Stimulated activated CD8-positive, alpha-beta memory T cell treated with anti-CD3 and anti-CD28 coated beads, Interleukin-4, amount 100 ng/mL, for 1 hour (primary cell): ENCODE measurements at places on chromosomes 7 and 10.

GRCh38 chr10:107434201-107434600 is 269.7 kb upstream of the SORCS1 start:
- DNase-seq, result no peak

- peak; percentile 37 for DNase-seq
Measured at GRCh38 chr7:33040803-33041516, 21.6 kb downstream of the NT5C3A start.

DNA sequence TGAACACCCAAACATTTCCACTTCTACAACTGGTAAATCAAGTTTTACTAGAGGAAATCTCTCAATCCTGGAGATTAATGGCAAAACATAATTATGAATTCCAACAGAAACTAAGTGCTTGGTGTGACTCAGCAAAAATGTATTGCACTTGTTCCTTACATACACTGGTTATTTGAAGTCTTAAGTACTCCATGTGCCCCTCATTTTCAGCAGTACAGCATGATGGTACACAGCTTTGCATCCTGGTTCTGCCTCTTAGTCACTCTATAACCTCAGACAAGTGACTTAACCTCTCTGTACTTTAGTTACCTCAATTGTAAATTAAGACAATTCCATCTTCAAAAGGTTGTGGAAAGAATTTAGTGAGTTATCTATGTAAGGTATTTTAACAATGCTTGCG is 12.9 kb downstream of the SLC16A12 start:
- no peak for DNase-seq

DNA sequence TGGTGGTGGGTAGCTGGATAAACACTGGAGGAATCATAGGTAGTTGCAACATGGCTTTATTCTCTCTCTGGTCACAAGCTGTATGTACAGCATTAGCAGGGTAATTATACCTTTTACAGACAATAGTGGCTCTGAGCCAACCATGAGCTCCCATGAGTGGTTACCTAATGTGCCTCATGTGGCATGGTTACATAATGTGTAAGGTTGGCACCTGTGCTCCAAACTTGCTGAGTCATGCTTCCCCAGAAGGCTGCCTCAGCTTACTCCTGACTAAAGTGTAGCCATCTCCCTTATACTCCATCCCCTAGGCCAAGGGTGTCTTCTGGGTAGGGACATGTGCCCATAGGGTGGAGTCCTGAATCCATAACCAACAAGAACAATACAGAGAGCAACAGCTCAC is 345.3 kb upstream of the SEMA3C start:
- no peak for DNase-seq

GRCh38 chr10:44020322-44021111 is 364.4 kb downstream of the CXCL12 start:
- no peak for DNase-seq

DNA sequence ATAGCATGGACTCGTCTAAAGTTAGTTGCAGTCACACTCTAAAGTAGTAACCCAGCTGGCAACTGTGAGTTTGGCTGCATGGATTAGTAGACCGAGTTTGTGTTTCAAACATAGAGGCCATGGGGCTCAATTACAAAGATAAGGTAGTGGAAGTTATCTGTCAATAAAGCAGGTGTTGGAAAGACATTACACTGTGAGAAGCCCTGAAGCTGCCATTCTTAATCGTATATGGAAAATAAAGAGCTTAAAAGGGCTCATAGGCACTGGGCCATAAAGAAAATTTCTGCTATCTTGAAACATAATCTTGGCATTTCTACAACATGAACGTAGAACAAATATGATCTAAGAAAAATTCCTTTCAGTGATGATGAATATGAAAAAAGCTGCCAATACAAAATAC is 837.7 kb downstream of the REEP3 start:
- DNase-seq, result no peak

- no peak for DNase-seq
Measured at GRCh38 chr10:104300002-104300735, 31.2 kb downstream of the GSTO2 start.

- no peak for DNase-seq
Measured at GRCh38 chr7:98551611-98552273, 65.3 kb upstream of the NPTX2 start.

- no peak for DNase-seq
Measured at GRCh38 chr10:117264782-117265181, 23.9 kb downstream of the SLC18A2 start.

- peak; percentile 44 for DNase-seq
Measured at GRCh38 chr10:119315128-119316001, 108.0 kb downstream of the GRK5 start.

DNA sequence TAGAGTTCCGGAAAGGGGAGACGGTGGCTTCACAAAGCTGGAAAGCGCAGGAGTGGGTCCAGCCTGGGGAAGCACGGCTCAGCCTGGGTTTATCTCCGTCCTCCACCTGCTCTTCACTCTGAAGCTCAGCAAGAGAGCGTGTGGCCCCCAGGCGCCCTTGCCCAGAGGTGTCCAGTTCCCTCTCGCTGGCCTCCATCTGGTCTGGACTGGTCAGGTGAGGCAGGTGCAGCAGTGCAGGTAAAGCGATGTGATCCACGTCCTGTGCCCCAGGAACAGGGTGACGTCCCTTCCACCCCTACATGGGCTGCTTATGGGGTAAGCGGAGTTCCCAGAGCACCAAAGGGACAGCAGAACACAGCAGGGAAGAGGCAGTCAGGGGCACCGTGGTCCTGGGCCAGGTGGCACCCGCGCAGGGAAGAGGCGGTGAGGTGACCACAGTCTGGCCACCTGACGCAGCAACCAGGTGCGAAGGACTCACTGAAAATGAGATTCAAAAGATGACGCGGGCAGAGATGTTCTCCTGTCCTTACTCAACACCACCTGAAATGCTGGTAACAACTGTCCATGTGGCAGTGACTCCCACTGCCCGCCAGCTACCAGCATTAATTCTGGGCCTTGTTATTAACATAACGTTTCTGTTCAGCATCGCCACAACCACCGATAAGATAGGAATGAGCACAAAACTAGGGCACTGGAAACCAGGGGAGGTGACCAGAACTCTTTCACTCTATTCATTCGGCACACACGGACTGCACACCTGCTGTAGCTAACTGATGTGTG is 33.0 kb upstream of the DIP2C start:
- no peak for DNase-seq

DNA sequence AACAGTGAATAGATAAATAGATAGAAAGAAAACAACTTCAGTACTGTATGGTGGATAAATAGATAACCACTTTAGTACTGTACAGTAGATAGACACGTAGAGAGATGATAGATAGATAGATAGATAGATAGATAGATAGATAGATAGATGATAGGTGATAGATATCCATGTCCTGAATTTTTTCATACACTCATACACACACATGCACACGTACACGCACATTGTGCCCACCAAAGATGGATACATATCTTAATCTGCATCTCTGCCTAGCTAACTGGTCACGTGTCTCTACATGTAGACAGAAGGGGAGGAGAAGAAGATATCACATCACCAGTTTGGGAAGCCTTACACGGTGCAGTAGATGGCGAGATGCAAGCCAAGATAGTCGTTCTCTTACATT is 99.2 kb downstream of the ARID5B start:
- no peak for DNase-seq

- DNase-seq, result no peak
Measured at GRCh38 chr10:43292755-43293676, 26.2 kb upstream of the RASGEF1A start.

- DNase-seq, result no peak
Measured at GRCh38 chr7:45236666-45237065, 79.1 kb downstream of the RAMP3 start.

GRCh38 chr7:1862560-1862959 is 192.5 kb downstream of the ELFN1 start:
- DNase-seq, result no peak

- DNase-seq, result no peak
Measured at GRCh38 chr7:50752422-50752821, 30.3 kb downstream of the GRB10 start.

GRCh38 chr10:15370856-15371701 is at the start of gene FAM171A1:
Gene FAM171A1, minus strand, starts transcription at chr10:15371289. Its CDS starts 237 bp downstream, at chr10:15371052.
- peak; percentile 13 for DNase-seq

DNA sequence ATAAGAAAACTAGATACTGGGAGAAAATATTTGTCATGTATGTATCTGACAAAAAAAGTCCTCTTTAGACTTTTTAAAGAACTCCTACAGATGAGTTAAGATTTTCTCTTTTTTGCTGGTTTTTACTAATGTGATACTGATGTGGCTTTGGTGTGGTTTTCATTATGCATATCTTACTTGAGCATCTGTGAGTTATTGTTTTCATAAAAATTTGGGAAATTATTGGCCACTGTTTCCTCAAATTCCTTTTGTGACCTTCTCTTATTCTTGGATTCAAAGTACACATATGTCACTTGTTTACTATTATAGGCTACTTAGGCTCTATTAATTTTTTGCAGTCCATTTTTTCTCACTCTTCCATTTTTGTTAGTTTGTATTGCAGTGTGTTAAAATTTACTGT is 89.0 kb downstream of the PPP1R9A start:
- no peak for DNase-seq

DNA sequence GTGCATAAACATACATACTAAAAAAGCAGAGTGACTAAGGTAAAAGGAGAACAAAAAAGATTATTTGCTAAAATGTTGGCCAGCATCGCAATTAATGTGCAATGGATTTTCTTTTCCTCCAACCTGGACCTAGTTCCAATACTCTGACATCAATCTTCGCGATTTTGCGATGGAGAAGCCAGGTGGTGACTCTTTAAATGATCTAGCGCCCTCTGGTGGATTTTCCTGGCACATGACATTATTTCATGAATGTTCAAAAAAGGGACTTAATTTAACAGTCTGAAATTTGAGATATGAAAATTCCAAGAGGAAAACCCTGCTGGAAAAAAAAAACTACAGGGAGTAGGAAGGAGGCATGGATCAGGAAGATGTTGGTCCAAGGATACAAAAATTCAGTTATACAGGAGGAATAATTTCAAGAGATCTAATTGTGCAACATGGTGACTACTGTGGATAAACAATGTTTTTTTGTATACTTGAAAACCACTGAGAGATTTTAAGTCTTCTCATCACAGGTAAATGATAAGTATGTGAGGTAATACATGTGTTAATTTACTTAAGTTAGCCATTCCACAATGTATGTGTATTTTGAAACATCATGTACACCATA is 4.3 kb upstream of the KCNMA1 start:
- DNase-seq, result peak; percentile 27

DNA sequence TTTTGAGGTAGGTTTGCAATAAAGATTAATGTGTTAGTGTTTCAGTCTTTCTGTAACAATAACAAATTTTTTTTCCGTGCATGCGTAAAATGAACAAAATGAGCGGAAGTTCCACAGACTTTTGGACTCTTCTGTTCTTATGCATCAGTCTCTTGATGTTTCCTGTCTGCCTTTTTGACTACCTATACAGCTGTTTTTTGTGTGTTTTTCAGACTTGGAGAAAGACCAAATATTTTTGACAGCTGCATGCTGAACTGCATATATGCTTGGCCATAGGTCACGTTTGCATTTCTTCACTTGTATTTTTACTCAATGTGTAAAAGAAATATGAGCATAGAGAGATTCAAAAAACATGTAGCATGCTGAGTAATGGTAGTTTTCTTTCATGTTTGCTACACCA is 119.3 kb downstream of the BBS9 start:
- DNase-seq, result no peak

DNA sequence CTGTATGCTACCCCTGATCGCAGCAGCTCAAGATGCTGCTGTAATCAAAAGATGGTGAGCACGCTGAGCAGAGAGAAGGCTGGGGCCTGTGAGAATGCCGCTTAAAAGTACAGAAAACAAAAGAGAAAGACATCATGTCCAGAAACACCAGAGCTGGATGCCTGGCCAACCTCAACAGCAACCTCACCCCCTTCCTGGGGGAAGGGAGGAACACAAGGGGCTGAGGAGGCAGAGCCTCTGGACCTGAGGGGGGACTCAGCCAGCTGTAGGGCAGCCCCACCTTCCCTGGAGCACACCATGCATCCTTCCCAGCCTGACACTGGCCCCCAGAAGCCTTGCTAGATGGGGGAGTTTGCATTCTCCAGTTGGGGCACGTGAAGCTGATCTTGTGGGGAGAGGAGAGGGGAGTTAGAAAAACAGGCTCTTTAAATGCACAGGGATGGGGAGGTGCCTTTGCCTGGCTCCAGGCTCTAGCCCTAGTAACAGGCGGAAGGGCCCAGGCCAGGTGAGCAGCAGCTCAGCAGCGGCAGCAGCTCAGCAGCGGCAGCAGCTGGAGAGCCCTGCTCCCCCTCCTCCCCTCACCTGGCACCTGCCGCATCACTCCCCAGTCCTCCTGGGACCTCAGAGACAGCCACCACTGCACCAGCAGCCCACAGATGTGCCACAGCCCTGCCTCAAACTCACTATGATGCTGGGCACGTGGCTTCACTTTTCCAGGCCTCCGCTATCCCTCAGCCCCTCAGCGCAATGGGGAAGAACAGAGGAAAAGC is 156.3 kb downstream of the NEURL1 start:
- no peak for DNase-seq

GRCh38 chr10:76581506-76582256 is 1055.9 kb downstream of the KCNMA1 start:
- no peak for DNase-seq

DNA sequence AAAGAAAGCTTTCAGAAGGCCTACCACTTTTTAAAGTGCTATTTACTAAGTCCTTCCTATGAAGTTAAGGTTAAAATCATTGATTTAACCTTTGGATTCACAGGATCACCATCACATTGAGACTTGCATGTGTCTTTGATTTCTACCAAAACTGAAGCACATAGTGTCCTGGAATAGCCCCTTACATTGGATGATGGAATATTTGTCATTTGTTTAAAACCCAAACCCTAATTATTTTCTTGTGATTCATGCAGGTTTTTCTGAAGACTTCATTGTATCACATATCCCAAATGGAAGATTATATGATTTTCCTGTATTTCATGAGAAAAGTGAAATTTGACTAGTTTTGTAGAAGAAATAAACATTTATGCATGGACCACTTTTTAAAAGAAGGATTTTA is 3.3 kb downstream of the SEMA3A start:
- no peak for DNase-seq

- no peak for DNase-seq
Measured at GRCh38 chr10:71216751-71217265, 4.4 kb downstream of the UNC5B start.

GRCh38 chr7:96337519-96337918 is 15.6 kb upstream of the SLC25A13 start:
- no peak for DNase-seq

DNA sequence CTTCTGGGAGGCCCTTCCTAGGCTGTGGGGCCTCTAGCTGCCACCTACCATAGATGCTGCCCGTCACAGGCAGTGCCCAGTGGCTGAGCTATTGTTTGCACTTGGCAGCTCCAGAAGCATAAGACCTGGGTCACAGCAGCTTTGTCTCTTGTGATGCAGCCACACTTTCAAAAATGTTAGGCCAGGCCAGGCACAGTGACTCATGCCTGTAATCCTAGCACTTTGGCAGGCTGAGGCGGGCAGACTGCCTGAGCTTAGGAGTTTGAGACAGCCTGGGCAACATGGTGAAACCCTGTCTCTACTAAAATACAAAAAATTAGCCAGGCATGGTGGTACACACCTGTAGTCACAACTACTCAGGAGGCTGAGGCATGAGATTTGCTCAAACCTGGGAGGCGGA is 9.5 kb upstream of the KAZALD1 start:
- no peak for DNase-seq
